Uterine smooth muscle cell (primary cell): ENCODE measurements at places on chromosomes 16 and 17. TPM values are rescaled to one million over a fixed set of nuclear protein-coding genes. Genes with fewer than 3 reads are reported as not detected.

MED9 gene
- total RNA-seq: 16.2 and 17.3 TPM in 2 replicates

KRT33A gene
- total RNA-seq: not detected in 2 replicates

IGSF6 gene
- total RNA-seq: under 0.01 TPM in 1 of 2 replicates, not detected in the other

BTBD17 gene
- not detected in 2 replicates for total RNA-seq

ZNF785 gene
- 7.5 and 12.1 TPM in 2 replicates for total RNA-seq

RAD51D gene
- total RNA-seq: 9.9 and 11.6 TPM in 2 replicates

ABCC3 gene
- total RNA-seq: 2.2 and 8.7 TPM in 2 replicates

DNAAF8 gene
- total RNA-seq: 0.44 and 1.4 TPM in 2 replicates

CLDN6 gene
- not detected in 2 replicates for total RNA-seq

SUZ12 gene
- total RNA-seq: 26.5 and 34.9 TPM in 2 replicates

ZNF624 gene
- total RNA-seq: 5.7 and 7.2 TPM in 2 replicates

USP7 gene
- total RNA-seq: 53.6 and 55.8 TPM in 2 replicates

PIRT gene
- total RNA-seq: not detected in 2 replicates

CRHR1 gene
- total RNA-seq: not detected in 2 replicates

KCNH6 gene
- total RNA-seq: not detected in 2 replicates
